Naive thymus-derived CD8-positive, alpha-beta T cell (primary cell): ENCODE measurements at places on chromosomes 1 and 21.

- no peak for DNase-seq
Observed at GRCh38 chr21:38837806-38838461, 32.2 kb downstream of the ETS2 start.

GRCh38 chr1:35838693-35839245 is 31.0 kb downstream of the AGO4 start:
- DNase-seq = no peak

DNA sequence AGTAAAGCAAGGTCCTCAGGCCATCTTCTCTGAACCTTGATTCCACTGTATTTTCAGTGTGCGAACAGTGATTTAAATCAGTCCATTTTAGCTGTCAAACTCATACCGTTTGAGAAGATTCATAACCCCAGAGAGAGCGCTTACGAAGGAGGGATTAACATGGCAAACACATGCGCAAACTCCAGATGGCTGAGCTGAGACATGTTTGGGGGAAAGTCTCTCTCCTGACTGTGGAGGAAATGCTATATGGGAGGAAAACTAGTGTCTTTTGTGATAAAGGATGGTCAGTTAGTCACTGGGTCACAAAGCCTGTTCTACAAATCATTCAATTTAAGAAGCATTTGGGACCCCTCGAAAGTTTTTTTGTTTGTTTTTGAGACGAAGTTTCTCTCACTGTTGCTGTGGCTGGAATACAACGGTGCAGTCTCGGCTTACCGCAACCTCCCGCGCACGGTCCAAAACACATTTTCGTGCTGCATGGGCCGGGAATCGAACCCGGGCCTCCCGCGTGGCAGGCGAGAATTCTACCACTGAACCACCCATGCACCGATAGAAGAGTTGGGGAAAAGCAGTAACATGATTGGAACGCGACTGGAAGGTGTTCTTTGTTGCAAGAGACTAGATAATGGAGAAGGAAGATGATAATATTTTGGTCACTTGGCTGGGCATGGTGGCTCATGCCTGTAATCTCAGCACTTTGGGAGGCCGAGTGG is 58.4 kb upstream of the CXADR start:
- no peak for DNase-seq

GRCh38 chr21:37468909-37469308 is 102.3 kb downstream of the DYRK1A start:
- no peak for DNase-seq

- DNase-seq = no peak
Observed at GRCh38 chr21:26843933-26844257, 1.3 kb downstream of the ADAMTS1 start.

GRCh38 chr21:38346286-38346685 is 89.5 kb downstream of the KCNJ15 start:
- no peak for DNase-seq

DNA sequence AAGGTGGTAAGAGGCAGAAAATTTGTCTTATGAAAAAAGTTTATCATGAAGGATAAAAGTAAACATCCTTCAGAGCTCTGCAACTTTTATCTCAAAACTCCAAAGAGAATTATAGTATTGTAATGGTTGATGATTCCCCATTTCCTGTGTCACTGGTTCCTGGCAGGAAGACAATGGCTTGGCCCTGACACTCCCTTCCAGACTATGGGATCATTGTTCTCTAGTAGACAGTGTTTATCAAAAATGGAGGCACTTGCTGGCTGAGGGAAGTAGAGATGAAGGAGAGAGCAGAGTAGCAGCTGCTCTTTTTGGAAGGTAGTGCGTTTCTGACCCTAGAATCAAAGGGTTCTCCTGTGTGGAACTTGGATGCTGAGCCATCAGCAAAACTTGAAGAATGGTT is 145.9 kb upstream of the ATP1B1 start:
- no peak for DNase-seq

GRCh38 chr21:45875881-45876280 is 105.7 kb upstream of the COL6A1 start:
- DNase-seq = no peak

- DNase-seq = no peak
Observed at GRCh38 chr1:197980457-197980856, 63.3 kb downstream of the LHX9 start.

- DNase-seq = no peak
Observed at GRCh38 chr21:19489930-19490329, 1086.3 kb upstream of the TMPRSS15 start.

DNA sequence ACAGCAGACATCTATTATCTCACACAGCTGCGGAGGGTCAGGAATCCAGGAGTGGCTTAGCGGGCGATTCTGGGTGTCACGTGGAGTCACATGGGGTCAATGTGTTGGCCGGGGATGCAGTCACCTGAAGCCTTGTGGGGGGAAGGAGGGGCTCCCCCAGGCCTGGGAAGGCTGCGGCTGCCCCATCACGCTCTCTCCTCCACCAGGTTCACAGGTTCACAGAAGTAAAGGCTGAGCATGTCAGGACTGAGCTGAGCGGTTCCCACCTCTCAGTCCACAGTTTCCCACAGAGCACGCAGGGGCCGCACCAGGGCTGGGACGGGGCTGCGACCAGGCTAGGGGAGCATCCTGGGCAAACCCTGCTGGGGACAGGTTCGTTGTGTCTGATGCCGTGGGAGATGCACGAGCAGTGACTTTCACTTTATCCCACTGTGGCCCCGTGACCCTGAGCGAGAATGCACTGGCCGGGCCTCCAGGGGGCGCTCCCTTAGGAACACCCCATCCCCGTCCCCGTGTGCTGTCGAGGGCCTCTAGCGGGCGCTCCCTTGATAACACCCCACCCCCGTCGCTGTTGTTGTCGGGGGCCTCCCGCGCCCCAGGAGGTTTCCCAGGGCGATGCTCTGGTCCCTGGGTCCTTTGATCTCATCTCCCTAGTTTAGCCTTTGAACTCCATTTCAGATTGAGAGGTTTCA is 73.2 kb upstream of the TRAPPC10 start:
- peak; percentile 81 for DNase-seq

GRCh38 chr1:208204779-208205178 is 39.4 kb downstream of the PLXNA2 start:
- DNase-seq = no peak

DNA sequence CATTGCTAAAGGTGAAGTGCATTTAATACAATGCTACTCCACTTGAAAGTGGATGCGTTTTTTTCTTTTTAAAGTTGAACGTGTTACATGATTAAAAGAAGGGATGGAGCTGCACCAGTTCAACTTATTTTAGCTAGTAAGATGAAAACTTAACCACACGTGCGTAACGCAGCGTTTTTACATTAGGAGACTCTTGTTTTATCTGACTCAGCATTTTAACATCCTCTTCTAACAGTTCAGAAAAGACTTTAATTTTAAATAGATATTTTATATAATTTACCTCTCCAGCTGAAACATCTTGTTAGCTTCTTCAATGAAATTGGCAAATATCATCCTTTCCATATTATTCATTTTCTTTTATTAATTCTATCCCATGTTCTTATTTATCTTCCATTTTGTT is 33.4 kb downstream of the EXO1 start:
- no peak for DNase-seq

- DNase-seq = no peak
Observed at GRCh38 chr1:228882771-228883450, 147.6 kb downstream of the RHOU start.

GRCh38 chr1:180247061-180247460 is 17.0 kb downstream of the LHX4 start:
- DNase-seq = no peak

GRCh38 chr1:62735491-62736171 is 47.4 kb upstream of the DOCK7 start:
- DNase-seq = no peak

DNA sequence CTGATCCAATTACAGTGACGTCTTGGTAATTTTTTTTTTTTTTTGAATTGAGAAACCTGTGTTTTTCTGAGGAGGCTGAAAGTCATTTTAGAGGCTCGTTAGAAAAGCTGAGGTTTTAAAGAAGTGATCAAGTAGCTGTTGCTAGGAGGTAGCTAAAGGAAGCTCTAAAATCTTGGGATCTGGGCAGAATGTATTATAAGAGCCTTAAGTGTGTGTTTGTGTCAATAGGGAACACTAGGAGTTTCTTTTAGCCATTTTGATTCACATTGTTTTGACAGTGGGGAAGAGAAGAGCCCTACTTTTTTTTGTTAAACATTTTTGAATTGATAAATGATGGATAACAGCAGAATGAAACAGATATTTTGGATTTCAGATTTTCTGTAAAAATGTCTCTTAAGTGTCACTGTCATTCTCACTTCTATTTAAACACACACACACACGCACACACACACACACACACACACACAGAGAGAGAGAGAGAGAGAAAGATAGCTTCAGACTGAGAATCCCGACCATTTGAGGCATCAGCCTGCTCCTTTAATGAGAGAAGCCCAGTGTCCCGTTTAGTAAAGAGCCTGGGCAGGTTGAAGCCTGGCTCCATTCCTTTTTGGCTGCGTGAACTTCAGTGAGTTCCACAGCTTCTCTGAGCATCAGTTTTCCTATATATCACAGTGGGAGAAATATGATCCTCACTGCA is 79.1 kb upstream of the GPR88 start:
- peak; percentile 7 for DNase-seq

DNA sequence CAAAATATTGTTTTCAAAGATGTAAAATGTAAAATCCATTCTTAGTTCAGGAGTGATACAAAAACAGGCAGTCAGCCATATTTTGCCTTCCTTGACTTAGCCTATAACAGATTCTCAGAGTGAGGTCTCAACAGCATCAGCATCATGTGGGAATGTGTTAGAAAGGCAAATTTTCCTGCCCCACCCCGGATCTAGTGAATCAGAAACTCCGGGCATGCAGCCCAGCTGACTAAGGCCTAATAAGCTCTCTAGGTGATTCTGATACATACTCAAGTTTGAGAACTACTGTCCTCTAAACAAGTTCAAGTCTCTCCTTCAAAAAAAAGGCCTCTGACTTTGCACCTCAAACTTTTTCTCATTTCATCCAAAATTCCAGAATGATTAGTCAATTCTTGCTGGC is 46.9 kb upstream of the PRRC2C start:
- DNase-seq = no peak

GRCh38 chr1:200258447-200259375 is 151.1 kb downstream of the ZNF281 start:
- DNase-seq = peak; percentile 15

- DNase-seq = no peak
Observed at GRCh38 chr1:18886003-18886335, 16.4 kb downstream of the ALDH4A1 start.

DNA sequence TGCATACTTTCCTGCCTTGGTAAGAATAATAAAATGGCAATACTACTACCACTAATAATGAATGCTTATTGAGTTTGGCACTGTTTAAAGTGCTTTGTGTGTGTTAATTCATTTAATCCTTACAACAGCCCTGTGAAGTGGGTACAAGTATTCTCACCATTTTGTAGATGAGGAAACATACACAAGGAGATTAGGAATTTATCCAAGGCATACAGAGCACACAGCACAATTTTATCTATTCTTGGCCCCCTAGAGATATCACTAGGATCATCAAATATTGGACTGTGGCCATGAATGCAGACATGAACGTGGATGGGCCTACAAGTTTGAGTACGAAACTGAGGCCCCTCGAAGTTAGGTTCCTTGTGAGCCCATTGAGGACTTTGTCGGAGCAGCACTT is 39.5 kb downstream of the TENT5C start:
- no peak for DNase-seq

DNA sequence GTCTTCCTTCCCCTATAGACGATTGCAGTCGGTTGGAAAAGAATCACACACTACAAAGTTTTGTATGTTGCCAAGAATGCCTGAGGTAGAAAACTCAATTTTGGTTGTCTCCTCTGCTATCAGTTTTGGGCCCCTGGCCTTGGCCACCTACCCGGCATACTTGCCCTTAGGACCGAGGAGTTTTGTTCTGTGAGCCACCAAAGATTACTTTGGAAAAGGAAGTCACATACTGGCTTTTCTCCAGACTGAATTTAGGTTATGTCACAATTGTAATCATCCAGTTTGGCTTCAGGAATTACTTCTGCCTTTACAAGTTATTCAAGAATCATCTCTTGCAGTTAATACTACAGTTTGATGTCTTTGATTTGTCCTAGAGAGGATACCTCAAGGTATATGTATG is 71.4 kb downstream of the RGL1 start:
- DNase-seq = no peak

DNA sequence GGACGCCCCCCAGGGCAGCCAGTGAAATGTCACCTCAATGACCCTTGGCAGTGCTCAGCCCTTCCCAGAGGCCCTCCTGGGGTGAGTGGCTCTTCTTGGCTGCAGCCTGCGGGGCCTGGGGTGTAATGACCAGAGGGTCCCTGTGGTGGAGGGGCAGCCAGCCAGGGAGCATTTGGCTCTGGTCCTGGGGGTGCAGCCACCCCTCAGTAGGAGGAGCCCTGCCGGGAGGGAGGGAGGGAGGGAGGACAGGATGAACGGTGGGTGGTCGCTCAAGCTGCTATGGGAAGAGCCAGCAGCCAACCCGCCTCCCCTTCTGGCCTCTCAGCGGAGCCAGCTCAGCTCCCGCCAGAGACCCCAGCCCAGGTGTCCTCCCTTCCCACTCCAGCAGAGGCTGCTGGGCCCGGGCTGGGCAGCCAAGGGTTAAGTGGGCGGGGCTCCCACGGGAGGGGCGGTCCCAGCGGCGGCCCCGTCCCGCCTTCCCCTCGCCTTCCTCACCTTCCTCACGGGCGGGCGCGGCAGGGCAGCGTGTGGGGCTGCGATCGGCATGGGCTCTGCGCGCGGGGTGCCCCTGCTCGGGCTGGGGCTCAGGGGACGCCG is 9.0 kb upstream of the PLCH2 start:
- DNase-seq = no peak

GRCh38 chr1:22749919-22750684 is 39.5 kb downstream of the EPHB2 start:
- no peak for DNase-seq
